Psoas muscle (tissue), 8 donors: ENCODE measurements at places on chromosomes 12 and 14. TPM values are rescaled to one million over a fixed set of nuclear protein-coding genes. Genes with fewer than 3 reads are reported as not detected.

The AKAP5 gene
- polyA plus RNA-seq = 0.04 TPM

The DPY19L2 gene
- 0.36 TPM for polyA plus RNA-seq

GRCh38 chr14:93977790-93978581 lies 1.6 kb upstream of the ASB2 start:
- no peak for DNase-seq

DNA sequence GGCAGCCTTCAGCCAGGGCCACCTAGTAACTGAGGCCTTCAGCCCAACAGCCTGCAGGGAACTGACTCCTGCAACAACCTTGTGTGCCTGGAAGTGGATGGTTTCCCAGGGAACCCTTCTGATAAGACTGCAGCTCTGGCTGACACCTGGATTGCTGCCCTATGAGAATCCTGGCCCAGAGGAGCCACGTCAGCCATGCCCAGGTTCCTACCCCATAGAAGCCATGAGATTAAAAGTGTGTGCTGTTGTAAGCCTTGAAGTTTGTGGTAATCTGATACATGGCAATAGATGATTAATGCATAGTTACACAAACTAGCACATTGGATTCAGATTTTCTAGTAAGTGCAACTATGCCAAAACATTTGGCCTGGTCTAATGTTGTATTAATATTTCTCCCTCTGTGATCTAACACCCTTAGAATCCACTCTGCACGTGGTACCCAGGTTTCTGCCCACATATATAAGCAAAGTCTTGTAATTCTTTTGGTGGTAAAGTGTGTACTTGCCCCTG lies 64.8 kb upstream of the BEGAIN start:
- peak; percentile 5 for DNase-seq

DNA sequence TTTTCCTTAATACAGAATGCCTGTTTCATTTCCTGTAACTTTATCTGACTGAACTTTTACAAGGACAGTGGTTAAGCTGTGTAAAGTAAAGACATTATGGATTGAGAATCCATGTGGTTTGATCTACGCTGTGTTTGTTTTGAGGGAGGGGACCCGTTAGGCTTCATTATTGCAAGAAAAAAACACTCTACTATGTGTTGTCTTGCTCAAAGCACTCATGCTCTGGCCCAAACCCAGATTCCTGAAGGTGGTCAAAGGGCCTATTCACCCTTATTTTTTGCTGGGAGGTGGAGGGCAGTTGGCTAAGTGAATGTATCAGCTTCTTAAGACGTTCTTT lies 11.9 kb downstream of the RNF10 start:
- DNase-seq = no peak

DNA sequence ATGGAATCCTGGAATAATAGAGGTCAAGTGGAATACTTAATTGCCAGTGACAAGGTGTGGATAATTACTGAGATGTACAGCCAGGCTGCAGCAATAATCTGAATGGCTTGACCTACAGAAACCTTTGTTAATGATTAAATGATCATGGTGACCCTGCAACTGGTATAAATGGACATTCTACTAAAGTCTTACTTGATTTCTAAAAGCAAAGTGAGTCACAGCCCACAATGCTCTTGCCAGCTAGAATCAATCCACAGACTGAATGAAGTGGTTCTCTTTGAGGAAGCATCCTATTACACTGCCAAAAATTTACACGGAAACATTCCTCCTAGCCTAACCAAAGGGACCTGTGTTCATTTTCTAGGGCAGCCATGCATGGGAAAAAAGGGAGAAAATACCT lies 518.5 kb downstream of the SOX5 start:
- no peak for DNase-seq

GRCh38 chr12:75568393-75568792 lies 57.0 kb upstream of the KRR1 start:
- DNase-seq = no peak

DNA sequence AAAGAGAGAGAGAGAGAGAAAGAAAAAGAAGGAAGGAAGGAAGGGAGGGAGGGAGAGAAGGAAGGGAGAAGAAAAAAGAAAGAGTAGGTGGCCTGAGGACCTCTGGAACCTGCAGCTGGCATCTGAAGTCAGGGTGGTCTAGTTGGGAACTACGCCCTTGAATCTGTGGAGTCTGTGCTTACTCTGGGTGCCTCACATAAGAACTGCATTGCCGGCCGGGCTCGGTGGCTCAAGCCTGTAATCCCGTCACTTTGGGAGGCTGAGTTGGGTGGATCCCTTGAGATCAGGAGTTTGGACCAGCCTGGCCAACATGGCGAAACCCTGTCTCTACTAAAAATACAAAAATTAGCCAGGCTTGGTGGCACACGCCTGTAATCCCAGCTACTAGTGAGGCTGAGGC lies 10.0 kb upstream of the NRDE2 start:
- DNase-seq = no peak

GRCh38 chr12:76417116-76417515 lies 68.9 kb upstream of the BBS10 start:
- DNase-seq = no peak

GRCh38 chr12:79023784-79024183 lies 159.2 kb downstream of the SYT1 start:
- DNase-seq = no peak

- DNase-seq = no peak
These were observed 65.4 kb upstream of the DDX11 start for GRCh38 chr12:31008241-31008761.

DNA sequence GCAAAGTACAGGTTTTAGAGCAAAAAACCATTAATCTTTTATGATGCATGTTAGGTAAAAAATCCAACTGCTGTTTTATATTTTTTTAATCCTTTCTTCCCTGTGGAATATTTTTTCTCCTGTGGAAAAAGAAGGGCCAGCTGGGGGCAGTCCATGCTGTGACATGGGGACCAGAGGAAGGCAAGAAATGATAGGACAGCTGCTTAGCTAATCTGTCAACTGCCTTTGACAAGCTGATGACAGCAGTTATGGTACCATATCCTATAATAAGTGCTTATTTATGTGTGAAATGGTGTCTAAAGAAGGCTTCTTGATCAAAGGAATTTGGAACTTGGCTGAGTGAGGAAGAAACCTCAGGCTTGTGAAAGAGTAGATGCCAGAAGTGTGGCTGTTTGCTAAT lies 452.4 kb upstream of the NOVA1 start:
- no peak for DNase-seq

- DNase-seq = no peak
These were observed 90.7 kb downstream of the SINHCAF start for GRCh38 chr12:31234955-31235867.
